Activated naive CD4-positive, alpha-beta T cell (primary cell): ENCODE measurements at places on chromosomes 2 and 18.

DNA sequence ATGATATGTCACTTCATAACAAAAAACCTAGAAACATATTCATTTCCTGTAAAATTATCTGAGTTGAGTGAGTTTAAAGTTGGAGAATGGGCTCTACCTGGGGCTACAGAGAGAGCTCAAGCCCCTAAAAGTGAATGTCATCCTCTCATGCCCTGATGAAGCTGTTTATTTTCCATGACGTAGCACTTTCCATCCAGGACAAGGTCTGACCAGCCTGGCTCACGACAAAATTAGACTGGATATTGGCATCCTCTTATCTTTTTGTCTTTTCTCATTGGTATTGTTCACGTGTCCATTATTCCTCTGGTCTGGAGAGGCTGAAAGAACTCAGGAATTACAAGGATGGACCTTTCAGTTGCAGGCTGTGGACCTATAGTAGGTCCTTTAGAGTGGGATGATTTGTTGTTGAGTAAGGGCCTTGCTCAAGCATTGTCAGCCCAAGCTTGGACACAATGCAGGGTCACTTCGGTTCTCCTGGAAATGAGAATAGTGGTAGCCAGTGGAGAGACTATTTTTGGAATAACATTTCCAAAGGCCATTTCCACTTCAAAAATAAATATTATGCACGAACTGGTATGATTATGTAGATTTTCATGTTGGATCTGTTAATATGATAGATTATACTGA, 24.4 kb upstream of the TDRD15 start:
- no peak for DNase-seq

GRCh38 chr2:218043100-218043499, 26.0 kb upstream of the RUFY4 start:
- no peak for DNase-seq

DNA sequence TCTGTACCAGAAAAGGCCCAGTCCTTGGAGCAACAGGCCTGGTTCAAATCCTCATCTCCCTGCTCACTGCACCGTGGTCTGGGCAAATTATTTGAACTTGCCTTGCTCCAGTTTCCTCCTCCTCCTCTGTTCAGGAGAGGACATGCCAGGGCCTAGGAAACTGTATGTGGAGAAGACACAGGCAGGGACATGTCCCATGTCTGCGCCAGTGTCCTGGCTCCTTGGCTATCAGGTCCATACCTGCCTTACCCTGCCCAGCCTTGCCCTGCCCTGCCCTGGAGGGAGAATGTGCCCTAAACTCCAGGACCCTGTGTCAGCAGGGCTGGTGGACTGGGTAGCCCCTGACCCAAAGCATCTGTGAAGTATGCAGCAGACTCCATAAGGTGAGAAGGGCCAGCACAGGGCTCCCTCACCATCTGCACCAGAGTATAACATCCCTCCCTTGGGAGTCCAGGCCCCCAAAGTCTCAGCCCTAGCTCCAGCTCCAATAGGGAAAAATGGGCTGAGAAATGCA, 165.3 kb downstream of the GALNT1 start:
- no peak for DNase-seq

GRCh38 chr2:205646680-205647079, 35.6 kb upstream of the NRP2 start:
- DNase-seq, result no peak

DNA sequence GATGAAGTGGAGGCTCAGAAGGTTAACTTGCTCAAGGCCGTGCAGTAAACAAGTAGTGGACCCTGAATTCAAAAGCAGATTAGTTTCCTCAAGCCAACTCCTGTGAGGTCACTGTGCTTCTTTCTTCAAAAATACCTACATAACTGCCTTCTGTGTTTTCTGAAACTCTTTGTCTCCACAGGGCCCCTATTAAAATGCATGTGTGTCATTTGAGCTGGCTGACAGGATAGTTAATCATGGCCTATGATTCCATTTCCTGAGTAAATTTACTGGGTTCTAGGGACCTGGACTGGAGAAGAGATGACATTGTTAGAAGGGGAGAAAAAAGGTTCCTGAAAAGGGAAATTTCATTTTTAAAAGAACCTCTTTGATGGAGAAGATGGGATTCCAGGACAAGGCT, 12.9 kb upstream of the DTNA start:
- no peak for DNase-seq

- DNase-seq, result no peak
These were observed 27.8 kb downstream of the SPIRE1 start for GRCh38 chr18:12630136-12630535.

DNA sequence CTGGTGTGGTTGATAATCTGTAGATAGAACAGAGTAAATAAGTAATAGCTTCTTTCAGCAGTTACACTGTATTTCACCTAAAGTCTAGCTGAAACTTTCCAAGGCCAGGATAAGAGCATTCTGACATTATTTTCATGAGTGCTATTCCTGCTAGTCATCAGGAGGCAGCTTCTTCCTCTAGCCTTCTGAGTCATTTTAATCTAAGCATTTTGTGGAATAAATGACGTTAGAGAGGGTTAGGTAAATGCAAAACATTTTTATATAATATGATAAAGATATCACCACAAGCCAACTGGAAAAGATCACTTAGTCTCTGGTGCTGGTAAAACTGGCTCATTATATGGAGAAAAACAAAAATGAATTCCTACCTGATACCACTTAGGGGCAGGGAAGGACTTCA, 138.5 kb downstream of the MEP1B start:
- DNase-seq, result no peak

DNA sequence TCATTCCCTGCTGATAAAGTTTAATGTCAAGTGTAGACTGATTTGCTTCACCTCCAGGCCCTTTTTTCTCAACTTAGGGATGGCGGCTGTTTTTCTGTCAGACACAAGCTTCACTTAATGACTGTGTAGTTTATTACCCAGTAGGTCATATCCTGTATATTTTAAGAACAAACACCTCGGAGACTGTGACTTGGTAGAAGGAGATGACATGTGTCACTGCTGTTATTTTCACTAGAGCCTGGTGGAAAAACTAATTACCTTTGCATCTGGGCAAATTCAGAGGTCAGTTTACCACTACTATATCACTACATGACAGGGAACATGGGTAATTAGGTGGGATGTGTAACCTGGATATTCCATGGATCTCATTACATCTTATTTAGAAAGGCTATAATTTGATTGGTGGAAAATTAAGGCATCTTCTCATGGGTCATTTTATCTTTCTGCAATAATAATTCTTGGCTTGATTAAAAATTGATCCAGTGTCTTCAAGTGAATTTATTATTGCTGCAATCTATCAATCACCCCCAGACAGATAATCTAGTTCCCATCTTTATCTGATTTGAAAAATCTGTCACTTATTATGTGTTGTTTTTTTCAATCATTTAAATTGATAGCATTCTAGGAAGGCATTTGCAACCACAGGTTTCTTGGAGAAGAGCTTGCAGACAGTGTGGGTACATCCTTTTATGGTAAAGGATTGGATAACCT, 353.8 kb upstream of the SPRED2 start:
- no peak for DNase-seq

DNA sequence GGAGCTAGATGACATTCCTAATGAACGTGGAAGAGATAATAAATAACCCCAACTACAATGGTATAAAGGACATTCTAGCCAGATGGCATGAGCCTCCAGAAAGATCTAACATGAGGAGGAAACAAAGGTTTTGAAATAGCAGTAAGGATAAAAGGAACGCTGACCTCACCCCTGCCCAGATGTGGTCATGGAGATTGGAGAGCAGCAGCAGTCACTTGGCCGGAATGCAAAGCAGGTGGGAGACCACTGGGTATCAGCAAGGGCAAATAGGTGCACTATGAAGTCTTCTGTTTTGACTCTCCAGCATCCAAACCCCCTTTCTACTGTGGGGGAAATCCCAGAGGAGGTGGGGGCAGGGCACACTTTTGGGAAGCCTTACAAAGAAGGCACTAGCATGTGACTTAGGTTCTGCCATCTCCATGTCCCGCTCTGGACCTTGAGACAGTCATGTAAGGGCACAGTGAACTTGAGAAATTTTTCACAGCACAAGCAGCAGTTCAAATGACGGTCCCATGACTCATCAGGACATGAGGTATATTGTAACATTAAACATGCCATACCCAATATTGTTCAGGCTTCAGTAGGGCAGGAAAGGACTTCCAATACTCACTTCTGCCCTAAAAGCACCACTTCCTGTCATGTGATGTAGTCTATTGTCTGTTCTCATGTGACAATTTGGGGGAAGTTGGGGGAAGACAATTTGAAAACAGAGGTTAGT, 55.2 kb downstream of the METTL4 start:
- DNase-seq, result no peak

GRCh38 chr2:145739681-145740080, 1219.8 kb upstream of the ZEB2 start:
- DNase-seq, result no peak

DNA sequence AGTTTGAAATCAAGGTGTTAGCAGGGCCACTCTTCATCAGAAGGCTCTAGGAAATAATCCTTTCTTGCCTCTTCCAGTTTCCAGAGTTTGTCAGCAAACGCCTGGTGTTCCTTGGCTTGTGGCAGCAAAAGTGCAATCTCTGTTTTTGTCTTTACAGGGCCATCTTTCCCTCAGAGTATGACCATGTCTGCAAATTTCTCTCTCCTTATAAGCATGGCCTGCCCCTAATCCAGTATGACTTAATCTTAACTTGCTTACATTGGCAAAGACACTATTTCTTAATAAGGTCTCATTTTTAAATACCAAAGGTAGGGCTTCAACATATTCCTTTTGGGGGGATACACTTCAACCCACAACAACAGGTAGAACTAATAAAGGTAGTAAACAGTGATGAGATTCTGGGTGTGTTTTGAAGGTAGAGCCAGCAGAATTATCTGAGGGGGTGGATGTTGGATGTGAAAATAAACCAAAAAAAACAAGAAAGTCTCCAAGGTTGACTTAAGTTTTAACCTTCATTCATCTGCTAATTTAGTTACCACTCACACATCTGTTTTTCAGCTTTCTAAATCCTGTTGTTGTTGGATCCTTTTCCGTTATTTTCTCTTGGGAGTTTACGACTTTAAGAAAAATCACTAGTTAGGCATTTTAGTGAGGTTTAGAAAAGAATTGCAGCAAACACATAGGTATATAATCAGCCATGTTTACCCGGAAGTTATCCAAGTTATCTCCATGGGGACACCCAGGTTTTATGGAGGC, 234.4 kb upstream of the FIGN start:
- DNase-seq, result no peak

- DNase-seq, result no peak
These were observed 566.6 kb upstream of the VRK2 start for GRCh38 chr2:57479981-57480380.

- no peak for DNase-seq
These were observed 428.6 kb downstream of the SETBP1 start for GRCh38 chr18:45109271-45109670.

DNA sequence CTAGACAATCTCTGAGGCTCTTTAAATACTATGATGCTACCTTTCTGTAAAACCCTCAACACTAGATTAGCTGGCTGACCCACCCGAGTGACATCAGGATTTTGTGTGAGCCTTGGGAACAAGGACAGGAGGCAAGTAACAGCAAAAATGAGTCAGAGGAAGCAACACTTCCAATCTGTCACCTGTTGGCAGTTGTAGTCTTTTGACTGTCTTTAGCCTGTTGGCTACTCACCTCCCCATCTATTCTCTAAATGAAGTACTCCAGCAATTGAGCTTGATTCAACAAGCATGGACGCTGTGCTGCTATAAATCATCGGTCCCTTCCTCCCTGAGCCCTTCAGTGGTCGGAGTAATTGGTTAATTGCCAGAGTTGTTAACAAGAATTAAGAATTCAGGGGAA, 898.7 kb downstream of the BCL11A start:
- DNase-seq, result no peak

GRCh38 chr2:111519071-111519470, 364.9 kb downstream of the ANAPC1 start:
- DNase-seq, result no peak

- no peak for DNase-seq
These were observed 24.0 kb upstream of the EDAR start for GRCh38 chr2:109013051-109013450.

DNA sequence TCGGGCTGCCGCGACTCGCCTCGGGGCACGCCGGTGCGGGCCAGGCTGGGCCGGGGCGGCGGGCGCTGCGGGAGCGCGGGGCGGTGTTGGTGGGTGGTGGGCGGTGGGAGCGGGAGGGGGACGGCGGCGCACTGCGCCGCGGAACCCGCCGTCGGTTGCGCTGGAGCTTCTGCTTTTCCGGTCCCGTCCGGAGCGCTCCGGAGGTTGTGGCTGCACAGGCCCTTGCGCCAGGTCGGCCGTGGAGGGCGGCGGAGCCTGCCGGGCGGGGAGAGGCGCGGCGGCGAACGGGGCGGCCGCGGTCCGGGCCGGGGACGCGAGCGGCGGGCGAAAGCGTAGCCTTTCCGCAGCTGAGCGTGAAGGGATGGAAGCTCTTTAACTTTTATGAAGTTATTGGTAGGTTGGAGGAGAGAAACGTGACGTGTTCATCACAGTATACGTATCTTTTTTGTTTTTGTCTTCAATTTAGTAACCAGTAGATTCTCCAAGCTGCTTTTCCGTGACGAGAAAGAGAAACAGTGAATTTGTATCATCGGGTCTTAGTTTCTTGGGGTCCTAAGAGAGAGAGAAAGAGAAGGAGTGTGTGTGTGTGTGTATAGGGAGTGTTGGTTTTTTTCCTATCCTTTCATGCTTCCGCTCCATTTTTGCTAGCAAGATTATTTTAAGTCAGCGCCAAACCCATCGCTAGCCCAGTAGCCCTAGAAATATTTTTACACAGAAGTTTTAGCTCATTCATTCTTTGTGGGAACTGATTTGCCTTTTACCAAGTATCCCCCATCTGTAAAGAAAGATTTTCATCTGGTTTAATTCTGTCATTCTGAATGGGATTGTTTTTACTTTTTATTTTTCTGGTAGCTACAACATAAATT, 535 bp downstream of the ATG4B start:
- DNase-seq, result no peak

GRCh38 chr2:160570376-160570775, 76.8 kb upstream of the RBMS1 start:
- DNase-seq, result no peak

DNA sequence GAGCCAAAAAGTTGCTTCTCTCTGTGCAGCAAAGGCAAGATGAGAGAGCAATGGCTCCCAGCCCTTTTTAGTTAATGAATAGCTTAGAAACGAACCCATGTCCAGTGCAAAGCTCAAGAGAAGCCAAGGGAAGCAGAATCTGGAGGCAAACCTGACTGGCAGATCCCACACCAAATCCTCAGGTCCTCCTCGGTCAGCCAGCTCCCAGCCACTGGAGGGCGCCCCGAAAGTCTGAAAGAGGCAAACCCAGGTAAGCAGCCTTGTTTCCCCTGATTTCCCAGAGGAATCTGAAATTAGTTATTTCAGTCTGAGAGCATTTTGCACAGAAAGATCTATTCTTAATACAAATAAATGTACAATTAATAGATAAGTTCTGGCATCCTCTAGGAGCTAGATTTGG, 71.3 kb upstream of the PID1 start:
- no peak for DNase-seq

GRCh38 chr2:210226223-210226622, 976 bp upstream of the ACADL start:
- DNase-seq, result no peak

GRCh38 chr2:23426263-23426905, 41.4 kb downstream of the KLHL29 start:
- DNase-seq, result no peak

- DNase-seq, result no peak
These were observed 12.5 kb downstream of the SDC1 start for GRCh38 chr2:20212459-20212870.

- DNase-seq, result no peak
These were observed 76.8 kb downstream of the MAPRE2 start for GRCh38 chr18:35117951-35118411.
